Activated gamma-delta T cell (primary cell): ENCODE measurements at places on chromosomes 4 and X.

DNA sequence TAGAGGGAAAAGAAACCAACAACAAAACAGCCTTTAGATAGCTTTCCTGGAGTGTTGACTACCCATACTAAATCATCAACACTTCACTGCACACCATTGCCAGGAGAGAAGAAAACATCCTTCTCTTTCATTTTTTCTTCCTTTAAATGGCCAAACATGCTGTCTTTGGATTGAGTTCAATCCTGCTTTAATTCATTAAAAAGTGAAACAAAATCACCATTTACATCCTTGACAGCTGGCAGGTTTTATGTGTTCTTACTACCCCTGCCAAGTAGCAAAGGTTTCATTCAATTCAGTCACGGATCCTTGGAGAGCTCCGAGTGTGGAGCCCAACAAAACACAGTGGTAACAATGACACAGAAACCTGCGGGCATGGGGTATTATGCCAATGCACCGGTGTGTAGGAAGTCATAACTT lies 568.3 kb downstream of the ANKRD50 start:
- DNase-seq, result no peak

- DNase-seq, result no peak
Measured at GRCh38 chrX:57674861-57675260, 5.2 kb downstream of the NLRP2B start.

- DNase-seq, result no peak
Measured at GRCh38 chr4:126733301-126733700, 899.5 kb upstream of the INTU start.

DNA sequence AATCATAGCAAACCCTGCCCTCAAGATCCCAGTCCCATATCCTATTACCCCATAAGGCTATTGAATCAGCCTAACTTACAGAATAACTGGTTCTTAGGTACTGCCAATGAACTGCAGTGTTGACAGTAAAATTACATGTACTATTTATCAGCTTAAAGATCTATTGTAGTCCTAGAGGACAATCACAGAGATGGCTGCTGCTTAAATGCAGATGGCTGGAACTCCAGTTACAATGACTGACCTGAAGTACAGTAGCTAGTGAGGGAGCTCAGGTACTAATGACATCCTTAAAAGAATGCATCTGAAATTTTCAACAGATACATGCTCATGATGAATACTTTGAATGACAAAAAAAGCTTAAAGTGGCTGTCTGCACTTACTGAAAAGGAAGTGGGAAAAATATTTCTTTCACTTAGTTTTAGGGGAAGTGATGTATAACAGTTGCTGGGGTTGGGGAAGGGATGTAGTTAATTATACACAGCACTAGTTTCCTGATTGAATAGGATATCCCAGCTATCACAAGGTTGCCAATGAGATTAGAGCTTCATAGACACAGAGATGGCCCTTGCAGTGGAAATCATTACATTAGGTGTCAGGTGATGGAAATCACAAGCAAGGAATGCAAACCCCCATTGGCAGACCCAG lies 42.0 kb downstream of the USP26 start:
- no peak for DNase-seq

DNA sequence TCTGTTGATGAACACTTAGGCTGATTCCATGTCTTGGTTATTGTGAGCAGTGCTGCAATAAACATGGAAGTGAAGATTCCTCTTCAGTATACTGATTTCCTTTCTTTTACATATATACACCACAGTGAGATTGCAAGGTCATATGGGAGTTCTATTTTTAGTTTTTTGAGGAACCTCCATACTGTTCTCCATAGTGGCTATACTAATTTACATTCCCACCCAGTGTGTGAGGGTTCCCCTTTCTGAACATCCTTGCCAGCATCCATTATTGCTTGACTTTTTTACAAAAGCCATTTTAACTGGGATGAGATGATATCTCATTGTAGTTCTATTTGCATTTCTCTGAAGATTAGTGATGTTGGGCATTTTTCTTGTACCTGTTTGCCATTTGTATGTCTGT lies 80.5 kb upstream of the GALNT7 start:
- no peak for DNase-seq

DNA sequence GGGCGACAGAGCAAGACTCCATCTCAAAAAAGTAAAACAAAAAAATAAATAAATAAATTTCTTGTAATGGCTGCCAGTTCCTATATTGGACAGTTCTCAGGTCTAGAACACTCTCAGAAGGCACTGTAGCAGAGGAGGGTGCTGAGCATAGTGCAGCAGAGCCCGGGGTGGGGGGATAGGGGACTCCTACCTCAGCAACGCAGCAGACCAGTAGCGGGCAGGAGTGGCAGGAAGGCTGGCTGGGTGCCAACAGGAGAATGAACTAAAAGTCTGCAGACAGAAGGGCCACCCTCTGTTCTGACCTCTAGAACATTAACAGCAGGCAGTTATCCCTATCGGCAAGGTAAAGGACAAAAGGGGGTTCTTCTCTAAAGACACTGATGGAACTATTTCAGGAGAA lies 20.2 kb downstream of the PDK3 start:
- DNase-seq, result no peak

DNA sequence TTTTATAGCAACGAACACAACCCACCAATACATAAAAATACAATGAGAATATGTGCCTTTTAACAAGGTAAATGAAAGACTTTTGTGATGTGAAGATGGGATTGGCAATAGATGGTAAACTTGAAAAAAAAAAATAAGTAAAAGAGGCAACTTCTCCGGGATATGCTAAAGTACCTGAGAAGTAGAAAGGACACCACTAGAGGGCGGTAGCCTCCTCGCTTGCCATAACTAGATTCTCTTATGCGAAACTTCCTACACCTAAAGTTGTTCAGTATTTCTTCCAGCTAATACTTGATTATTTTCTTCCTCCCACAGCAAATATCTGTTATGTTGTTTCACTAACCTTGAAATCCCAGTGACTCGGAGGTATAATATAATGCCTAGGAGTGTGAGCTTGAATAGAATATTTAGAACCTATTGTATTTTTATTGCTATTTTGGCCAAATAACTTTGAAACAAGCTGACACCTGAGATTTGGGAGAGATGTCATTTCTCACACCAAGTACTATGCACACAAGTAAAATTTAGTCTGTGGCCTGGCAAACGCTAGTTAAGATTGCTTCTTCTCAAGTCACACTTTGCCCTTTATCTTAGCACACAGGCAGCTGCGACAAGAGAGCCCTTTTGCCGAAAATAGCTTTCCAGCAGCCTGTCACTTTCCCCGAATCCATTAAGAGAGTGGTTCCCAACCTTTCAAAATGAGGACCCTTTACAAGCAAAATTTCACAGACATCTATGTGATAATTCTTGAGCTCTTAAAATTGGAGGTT lies 44.9 kb upstream of the PDLIM5 start:
- no peak for DNase-seq

- no peak for DNase-seq
Measured at GRCh38 chrX:121258545-121258944, 211.1 kb downstream of the GLUD2 start.

DNA sequence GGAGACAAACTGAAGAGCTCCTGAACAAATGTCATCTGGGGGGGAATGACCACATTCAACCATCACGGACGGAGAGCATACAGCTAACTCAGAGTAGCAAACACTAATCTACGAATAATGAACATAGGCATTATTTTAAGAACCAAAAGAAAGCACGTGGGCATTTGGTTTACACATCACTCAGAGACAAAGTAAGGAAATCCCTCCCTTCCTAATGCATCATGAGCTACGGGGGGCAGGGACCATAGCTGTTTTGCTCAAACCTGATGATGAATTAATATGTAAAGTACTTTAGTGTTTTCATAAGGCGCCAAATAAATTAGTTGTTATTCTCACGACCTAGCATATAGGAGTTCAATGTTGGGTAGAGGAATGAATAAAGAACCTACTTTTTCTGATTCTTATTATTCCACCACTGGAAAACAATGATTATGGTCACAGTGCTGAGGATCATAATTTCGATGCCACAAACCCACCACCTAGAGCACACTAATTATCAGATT lies 11.7 kb upstream of the TMEM156 start:
- no peak for DNase-seq

GRCh38 chrX:87409113-87409841 lies 108.3 kb upstream of the KLHL4 start:
- no peak for DNase-seq

- no peak for DNase-seq
Measured at GRCh38 chr4:131459430-131460101, 1689.5 kb upstream of the PCDH10 start.

- DNase-seq, result no peak
Measured at GRCh38 chrX:151697522-151697921, 2.3 kb downstream of the PRRG3 start.

DNA sequence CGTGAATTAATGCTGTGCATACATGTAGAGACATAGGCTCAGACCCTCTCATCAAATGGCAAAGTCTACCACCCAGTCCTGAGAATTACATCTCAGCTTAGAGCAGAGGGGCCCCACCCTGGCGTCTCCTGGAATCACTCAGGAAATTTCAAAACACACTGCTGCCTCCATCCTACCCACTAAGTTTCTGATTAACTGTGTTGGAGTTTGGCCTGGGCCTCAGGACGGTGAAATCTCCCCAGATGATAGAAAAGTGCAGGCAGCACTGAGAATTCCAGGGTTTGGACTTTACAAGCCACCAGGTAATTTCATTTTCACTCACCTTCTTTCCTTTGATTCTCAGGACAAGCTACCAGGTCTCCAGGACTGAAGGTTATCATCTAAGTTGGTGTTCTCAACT lies 3.3 kb upstream of the FAM9C start:
- no peak for DNase-seq

DNA sequence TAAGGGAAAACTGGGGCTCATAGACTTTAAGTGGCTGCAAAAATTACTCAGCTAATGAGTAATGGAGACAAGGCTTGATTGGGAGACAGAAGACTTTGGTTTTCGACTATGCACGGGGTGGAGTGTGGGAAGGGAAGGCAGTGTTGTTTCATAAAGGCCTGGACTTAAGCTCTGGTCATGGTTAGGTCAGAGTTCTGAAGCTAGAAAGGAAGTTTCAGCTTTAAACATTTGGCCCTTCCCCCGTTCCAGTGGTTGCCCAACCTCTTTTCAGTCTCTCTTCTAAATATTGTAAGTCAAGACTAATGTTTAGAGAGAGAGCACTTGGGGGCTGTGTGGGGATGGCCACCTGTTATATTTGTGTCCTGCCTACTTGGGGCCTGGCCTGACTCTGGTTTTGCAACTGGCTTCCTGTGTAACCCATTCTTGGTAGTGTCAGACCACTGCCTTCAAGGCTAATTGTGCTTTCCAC lies 21.0 kb downstream of the MSN start:
- no peak for DNase-seq

DNA sequence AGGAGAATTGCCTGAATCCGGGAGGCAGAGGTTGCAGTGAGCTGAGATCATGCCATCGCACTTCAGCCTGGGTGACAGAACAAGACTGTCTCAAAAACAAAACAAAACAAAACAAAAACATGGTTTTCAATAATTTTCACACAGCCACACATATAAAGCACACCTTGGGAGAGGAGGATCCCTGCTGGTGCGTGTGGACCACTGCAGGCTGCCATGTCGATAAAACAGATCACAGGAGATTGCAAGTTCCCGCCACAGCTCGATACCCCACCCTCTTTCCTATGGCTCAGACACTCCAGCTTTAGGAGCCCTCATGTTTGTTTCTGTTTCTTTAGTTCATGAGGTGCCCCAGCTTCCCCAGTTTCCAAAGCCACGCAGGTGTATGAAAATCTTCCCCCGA lies 31.3 kb upstream of the CLDN24 start:
- no peak for DNase-seq

GRCh38 chr4:125728568-125728967 lies 413.8 kb downstream of the FAT4 start:
- no peak for DNase-seq

DNA sequence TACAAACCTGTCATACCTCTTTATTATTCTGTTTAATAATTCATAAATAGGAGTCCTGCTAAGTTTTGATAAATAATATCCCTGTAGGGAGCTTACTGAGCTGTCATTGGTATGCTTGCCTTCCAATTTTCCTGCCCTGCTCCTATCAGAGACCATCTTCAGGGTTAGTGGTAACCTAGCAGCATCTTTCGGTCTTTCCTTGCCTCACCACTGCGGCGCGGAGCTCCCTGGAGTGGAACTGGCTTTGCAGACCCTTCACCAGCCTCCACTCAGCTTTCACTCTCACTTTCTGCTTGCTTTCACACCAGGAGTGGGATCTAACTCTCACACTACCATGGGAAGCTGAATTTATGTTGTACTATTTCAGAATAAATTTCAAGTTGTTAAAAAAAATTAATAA lies 481.7 kb upstream of the ATOH1 start:
- DNase-seq, result no peak

DNA sequence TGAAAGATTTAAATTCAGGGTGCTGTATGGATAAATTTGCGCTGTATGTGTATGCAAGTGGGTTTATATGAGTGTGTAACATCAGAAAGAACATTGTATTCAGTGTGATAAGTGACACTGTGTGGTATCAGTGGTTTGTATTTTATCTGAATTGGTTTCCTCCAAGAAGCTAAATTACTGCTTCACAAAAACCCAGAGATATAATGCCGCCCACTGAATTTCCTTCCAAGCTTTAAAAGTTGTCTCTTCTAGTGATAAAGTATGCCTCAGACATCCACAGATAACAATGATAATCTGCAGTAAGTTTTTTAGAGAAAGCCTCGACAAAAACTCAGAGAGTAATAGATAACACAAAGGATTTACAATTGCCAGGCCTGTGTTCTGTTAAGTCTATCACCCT lies 710.6 kb upstream of the HS3ST1 start:
- no peak for DNase-seq

DNA sequence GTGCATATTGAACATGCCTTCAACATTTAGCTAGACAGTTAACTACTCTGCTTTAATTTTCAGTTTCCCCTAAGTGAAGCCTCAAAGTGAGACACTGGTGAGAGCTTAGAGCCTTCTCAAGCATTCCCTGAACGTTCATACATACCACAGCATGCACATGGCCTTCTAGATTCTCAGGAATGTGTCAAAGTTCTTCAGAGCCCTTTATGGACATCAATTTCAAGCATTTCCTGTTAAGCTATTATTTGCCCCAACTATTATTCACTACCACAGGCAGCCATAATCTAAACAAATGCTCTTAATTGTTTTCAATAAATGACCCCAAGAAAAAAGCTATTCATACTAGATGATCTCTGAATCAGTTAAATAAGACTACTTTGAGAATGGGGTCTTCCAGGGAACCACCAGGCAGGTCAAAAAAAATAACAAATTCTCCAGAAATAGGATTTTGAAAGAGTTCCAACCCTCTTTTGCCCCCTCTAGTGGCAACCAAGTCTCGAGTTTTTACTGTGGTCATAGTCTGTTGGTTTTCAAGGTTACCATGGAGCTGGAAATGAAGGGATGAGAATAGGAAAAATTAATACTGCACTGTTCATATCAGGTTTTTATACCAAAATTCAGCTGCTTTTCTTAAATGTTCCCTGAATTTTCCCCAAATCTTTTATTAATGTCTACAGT lies 235.4 kb downstream of the RAB28 start:
- DNase-seq, result no peak
